ENCODE measurements at places on chromosomes 6 and 20.

DNA sequence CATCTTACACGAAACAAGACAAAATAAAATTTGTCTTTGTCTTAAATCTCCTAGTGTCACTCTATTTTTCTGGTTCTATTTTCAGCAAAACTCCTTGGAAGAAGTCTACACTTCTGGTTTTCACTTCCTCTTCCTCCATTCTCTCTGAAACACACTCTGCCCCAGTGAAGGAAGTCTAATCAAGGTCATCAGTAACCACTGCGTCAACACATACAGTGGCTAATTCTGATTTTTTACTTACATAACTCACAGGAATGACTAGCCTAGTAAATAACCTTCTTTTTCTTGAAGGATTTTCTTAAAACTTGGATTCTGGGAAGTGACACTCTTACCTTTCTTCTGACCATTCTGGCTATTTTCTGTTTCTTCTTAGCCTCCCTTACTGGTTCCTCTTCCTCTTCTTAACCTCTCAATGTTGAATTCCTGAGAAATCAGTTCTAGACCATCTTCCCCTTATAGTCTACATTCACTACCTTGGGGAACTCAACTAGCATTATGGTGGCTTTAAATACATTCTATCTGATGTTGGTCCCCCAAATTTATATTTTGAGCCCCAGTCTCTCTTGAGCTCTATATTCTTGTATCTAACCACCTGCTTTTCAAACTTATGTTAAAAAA is 37.5 kb downstream of the AIG1 start:
- DNase-seq, result no peak

- no peak for DNase-seq
These were observed 14.0 kb upstream of the NT5E start for GRCh38 chr6:85435851-85436250.

DNA sequence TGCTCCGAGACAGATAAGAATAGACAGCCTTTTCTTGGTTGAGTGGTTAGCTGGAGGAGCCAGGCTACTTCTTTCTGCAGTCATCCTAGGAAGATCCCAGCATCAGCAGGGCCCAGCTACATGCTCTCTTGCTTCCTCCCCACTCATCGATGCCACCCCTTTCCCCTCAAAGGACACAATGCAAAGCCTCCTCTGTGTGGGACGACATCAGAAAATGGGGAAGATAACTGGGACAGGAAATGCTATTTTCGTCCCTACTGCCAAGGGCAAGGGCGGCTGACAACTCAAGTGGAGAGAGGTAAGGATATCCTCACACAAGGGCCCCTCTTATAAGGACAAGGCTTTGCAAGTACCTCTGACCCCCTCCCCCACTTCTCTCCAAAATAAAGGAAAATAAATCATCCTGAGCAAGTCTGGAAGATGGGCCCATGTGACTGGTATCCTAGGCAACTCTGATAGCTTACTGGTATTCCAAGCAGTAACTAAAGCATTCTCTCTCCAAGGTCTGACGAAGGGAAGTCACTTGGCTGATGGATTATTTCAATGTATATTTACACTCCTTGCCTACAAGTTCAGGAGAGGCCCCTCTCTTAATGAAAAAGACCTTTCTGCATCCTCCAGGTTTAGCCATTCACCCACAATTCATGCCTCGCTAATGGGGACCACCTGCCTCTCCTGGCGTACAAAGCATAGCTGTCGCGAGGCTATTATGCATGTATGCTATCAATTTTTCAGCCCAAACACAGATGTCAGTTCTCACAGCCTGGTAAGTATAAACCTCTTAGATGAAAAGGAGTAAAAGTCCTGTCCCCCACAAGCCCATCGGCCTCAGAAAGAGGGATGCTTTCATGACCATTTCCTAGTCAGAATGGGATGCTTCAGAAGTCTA is 11.3 kb downstream of the ELMO2 start:
- no peak for DNase-seq

GRCh38 chr20:19397666-19398065 is 185.2 kb downstream of the SLC24A3 start:
- DNase-seq, result no peak

DNA sequence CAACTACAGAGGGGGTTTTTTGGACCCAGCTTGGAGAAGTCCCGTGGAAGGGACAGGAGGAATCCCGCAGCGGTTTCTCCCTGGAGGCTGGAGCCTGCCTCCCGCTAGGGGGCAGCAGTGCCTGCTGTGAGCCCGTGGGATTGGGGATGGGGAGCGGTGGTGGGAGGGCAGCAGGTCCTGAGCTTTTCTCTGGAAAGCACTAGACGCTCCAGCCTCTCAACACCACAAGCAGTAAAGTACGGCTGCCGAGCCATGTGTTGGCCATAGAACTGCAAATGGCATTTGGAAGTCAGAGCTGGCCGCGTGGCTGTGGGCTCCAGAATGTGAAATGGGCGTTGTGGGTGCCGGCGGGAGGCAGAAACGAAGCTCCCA is 47.8 kb downstream of the GMPR start:
- DNase-seq, result peak; percentile 57

Measured in mesenchymal stem cell (in vitro differentiated cells and primary cell).